ENCODE measurements at places on chromosomes 4 and X.

DNA sequence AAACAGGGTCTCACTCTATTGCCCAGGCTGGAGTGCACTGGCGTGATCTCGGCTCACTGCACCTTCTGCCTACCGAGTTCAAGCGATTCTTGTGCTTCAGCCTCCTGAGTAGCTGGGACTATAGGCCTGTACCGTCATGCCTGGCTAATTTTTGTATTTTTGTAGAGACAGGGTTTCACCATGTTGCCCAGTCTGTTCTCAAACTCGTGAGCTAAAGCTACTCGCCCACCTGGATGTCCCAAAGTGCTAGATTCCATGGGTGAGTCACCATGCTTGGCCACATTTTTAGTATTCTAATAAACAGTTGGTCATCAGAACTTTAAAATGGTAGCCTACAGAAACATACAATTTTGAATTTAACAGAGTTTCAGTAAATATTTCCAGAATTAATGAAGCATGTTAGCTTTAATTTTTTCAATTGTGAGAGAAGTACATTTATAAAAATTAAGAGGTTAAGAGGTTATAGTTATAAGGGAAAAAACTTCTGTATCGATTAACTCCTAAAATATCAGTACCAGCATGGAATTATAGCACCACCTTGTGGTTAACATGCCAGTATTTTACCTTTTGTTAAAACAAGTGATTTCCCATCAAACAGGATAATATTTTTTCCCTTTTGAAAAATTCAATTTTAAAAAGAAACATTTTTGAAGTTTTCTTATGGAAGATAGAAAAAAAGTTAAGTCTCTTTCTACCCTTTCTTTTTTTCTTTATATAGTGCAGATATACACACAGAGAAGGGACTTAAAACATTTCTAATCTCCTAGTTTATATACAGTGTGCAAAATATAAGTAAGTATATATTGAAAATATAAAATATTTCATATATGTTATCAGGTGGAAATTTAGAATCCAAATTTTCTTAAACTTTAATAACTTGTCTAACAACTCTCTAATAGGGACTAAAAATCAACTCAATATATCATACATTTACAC is 35.4 kb downstream of the CEP44 start:
- DNase-seq, result no peak

GRCh38 chr4:124123721-124124120 is 588.8 kb downstream of the ANKRD50 start:
- no peak for DNase-seq

GRCh38 chrX:110394651-110395050 is 36.0 kb downstream of the RTL9 start:
- DNase-seq, result no peak

DNA sequence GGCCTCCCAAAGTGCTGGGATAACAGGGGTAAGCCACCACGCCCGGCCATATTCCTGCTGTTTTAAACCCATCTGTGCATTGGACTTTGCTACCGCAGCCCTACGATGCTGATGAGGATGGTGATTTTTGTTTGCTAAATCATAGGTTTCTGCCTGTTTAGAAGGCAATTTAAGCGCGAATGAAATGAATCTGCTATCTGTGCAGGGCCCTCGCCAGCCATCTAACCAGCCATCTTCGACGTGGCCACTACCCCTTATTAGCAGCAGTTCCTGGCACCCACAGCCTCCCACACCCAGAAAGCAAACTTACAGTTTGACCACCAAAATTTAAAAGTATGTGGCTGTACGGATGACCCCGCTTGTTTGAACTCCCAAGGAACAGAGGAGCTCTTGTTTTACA is 178.5 kb downstream of the SHOX start:
- DNase-seq, result no peak

DNA sequence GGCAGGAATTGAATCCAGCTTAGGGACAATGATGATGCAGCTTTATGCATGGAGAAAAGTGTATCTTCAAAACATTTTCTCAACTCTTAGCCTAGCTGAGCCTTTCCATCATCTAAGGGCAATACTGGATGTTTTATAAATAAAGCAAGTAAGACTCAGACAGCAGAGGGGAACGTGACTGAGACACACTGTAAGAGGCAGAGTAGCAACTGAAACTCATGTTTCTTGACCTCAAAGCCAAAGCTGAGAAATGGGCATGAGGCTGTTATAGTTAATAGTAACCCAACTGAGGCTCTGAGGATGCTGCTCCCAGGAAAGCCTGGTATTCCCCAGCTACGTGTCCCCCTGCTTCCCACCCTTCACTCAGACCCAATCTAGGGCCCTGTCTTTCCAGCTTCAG is 44.6 kb downstream of the ARHGEF9 start:
- no peak for DNase-seq

DNA sequence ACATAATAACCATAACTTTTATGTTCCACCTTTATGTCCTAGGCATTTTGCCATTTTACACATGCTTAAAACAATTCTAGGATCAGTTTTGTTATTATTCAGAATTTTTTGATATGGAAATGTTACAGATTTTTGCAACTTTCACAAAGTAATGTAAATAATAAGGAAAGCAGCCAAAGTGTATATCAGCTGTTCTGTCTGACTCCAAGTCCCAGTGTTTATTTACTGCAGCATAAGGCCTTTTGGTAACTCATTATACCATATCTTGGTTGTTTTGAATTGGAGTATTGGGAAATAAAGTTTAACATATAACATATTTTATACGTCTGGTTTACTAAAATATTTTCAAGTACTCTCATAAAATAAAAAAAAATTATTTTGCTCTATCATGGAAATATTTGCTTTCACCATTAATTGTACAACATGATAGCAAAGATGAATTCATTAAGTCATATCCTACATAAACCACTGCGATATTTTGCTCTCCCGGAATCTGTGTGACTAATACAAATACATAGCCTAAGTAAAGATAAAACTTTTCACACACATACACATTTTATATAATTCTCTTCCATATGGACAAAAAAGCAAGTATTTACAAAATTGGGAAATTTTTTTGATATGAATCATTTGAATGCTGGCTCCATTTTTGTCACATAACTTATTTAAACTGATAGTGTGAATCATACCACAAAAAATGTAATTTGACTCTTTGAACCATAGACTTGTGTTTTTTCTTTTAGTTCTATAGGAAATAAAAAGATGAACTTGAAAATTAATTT is 399.0 kb downstream of the PABPC4L start:
- DNase-seq, result no peak

DNA sequence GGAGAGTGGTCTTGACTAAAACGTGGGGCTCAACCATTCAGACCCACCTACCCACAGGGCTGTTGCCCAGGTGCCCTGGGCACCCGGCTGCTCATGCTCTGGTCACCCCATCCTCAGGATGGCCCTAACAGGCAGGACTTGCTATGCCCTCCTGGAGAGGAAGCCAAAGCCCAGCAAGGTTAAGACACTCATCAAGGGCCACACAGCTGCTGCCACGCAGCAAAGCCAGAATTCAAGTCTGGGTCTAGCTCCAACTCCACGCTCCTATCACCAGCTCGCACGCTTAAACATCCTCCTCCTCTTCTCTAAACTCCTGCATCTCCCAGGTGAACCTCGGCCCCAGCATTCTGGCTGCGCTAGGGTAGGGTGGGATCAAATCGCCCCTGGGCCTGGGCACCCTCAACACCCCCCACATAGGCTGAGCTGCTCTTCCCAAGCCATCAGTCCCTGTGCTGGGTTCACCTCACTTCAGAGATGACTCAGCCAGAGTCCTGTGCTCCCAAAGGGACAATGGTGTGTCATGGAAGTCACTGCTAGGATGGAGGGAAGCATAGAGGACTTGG is 54.1 kb downstream of the PPP2R2C start:
- no peak for DNase-seq

DNA sequence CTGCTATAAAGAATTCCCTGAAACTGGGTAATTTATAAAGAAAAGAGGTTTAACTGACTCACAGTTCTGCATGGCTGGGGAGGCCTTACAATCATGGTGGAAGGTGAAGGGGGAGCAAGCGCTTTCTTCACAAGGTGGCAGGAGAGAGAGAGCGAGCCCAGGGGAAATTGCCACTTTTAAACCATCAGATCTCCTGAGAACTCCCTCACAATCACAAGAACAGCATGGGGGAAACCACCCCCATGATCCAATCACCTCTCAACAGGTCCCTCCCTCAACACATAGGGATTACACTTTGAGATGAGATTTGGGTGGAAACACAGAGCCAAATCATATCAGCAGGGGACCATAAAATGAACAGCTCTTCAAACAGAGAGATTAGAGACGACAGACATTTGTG is 198.6 kb downstream of the MAGEB5 start:
- no peak for DNase-seq

DNA sequence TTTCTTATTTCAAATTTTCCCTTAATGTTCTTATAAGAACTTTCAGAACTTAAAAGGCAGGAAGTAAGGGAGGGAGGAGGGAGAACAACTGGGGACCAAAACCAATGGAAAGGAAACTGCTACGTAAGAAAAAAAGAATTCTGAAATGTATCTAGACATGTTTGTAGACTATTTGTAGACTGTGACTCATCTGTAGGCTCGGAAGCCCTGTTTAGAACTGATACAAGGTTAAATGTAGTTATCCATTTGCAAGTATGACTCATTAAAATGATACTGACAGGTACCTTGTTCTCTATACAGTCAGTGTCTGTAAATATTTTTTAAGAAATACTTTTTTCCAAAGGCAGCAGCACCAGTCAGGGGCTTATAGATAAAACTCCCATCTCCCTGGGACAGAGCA is 202.0 kb downstream of the DHX15 start:
- no peak for DNase-seq

- DNase-seq, result peak; percentile 18
Observed at GRCh38 chrX:47831788-47832187, 4.9 kb upstream of the ZNF81 start.

DNA sequence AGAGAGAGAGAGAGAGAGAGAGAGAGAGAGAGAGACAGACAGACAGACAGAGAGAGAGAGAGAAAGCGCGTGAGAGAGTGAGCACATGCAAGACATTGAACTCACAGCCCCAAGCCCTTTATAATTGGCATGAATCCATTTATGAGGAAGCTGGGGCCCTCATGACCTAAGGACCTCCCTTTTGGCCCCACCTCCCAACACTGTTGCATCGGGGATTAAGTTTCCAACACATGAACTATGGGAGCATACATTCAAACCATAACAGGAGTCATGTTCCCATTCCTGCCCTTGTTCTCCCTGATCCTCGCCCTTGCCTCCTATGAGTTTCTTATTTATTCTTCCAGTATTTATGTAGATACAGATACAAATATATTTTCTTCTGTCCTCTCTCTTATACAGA is 269.8 kb upstream of the ARX start:
- no peak for DNase-seq

- no peak for DNase-seq
Observed at GRCh38 chr4:47287735-47288134, 175.8 kb downstream of the COMMD8 start.

DNA sequence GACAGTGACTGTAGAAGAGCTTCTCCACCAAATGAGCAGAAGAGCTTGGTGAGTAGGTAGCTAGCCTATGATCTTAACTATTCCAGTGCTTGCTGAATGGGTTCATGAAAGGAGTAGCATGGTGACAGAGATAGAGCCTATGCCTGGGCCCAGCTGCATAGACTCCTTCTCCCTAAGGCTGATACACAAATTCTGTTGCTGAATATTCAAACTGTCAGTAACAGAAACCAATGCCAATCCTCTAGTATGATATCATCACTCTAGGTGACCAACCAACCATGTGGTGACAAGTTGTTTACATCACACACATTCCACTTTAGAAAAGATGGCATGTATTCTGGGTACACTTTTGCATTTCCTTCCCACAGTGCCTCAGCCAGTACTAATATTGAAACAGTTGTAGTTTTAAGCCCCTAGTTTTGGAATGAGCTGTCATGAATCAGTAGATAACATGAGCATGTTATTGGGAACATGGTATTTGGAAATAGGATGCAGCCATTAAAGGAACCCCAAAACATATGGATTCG is 103.4 kb upstream of the GRXCR1 start:
- DNase-seq, result no peak

- no peak for DNase-seq
Observed at GRCh38 chr4:158599765-158600498, 71.8 kb downstream of the C4orf46 start.

DNA sequence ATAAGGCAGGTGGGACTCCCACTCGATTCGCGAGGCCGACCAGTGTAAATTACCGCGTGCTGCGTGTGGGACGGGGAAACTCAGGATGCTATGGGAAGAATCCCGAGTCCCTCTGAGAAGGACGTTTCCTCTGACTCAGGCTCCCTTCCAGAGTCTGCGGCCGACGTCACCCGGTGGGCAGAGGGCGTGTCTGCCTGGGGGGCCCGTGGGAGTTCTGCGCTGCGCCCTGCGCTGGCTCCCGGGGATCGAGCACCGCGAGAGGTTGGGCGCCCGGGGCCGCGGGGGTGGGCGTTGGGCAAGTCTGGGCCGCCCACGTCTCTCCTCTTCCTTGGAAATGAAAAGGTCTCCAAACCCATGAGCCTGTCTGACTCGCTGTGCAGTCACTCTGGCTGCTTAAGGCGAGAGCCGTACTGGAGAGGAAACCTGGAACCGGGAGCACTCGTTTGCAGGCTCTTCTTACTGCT is 568 bp downstream of the NIPAL1 start:
- peak; percentile 45 for DNase-seq

GRCh38 chrX:10972706-10973105 is 138.4 kb upstream of the HCCS start:
- no peak for DNase-seq

DNA sequence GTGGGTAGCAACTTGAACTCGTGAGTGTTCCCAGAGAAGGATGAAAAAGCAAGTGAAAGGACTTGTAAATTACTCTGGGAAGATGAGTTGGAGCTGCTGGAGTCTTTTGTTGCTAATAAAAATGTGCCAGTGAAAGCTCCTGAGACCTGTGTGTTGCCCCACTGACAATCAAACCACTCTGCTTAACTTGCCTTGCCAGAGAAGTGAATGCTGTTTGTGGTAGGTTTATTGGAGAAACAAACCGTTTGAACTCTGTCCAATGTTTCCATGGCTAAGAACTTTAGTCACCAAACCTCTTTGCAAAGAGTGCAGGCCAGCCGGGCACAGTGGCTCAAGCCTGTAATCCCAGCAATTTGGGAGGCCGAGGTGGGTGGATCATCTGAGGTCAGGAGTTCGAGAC is 586.9 kb downstream of the PCDH7 start:
- DNase-seq, result no peak

DNA sequence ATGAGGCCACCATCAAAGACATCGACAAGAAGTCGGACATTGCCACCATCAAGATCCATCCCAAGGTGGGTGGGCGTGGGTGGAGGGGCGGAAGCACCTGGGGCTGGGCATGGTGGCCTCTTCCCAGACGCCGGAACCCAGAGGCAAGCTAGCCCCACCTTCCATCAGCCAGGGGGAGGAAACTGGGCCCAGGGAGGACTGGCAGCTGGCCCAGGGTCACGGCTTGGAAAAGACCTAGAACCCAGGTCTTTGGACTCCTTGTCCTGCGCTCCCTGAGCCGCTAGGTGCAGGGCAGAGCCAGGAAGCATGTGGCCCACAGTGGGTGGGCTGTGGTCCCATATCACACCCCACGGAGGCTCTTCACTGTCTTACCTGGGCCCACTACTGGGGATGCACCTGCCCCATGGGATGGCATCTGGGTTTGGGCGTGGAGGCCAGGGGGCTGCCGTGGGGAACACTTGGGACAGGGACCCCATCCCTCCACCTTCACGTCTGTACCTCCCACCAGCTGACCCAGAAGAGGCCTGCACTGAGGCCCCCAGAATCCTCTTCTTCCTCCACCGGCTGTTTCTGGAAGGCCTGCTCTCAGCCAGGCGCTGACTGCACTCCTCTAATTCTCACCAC is 17.3 kb downstream of the HTRA3 start:
- no peak for DNase-seq

- no peak for DNase-seq
Observed at GRCh38 chr4:102402223-102402622, 56.9 kb upstream of the SLC39A8 start.

- no peak for DNase-seq
Observed at GRCh38 chr4:19425146-19425545, 826.6 kb upstream of the SLIT2 start.
